Fibroblast of skin of left quadriceps (primary cell): ENCODE measurements at places on chromosomes 5 and 9.

- DNase-seq: no peak
These were observed 134.0 kb downstream of the SLC1A3 start for GRCh38 chr5:36740259-36740898.

DNA sequence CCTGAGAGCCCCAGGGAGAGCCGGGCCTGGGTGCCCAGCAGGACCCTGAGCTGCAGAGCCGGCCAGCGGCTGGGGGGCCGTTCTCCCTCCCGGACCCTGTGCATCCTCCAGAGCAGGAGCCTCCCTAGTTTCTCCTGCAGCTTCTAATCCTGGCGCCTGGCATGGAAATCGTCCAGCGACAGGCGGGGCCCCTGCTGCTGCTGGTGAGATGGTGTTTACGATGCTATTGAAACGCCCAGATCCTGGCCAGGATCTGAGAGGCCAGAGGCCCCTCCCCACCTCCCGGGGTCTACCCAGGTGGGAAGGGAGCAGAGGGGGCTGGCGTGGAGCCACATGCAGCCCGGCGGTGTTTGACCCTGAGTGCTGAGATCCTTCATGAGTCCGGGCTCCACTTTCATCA, 38.2 kb upstream of the CEP72 start:
- no peak for DNase-seq

DNA sequence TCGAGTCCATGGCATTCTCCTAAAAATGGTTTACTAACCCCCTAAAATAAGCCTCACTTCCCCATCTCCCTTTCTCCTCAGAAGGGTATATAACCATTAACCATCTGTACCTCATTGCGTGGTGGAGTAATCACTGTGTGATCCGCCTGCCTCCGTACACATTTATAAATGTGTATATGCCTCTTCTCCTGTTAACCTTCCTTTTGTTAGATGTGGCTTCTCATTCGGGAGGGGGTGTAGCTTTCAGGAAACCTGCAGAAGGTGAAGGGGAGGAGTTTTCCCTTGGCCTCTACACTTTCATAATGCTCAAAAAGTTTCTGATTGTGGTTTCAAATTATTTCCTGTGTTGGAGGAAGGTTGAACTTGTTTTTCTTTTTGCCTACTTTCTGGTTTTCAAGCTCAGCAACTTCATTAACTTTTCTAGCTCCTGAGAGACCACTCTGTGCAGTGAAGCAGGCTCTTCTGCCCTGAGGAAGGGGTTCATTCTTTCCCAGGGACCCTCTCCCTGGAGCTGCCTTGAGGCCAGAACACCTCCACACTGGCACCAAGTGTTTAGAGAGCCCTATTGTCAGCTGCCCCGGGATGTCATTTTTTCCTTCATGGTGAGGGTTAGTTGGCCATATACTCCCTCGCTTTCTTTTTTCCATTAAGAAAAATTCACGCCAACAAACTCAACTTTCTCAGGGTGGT, 46.9 kb downstream of the RASGRF2 start:
- no peak for DNase-seq

DNA sequence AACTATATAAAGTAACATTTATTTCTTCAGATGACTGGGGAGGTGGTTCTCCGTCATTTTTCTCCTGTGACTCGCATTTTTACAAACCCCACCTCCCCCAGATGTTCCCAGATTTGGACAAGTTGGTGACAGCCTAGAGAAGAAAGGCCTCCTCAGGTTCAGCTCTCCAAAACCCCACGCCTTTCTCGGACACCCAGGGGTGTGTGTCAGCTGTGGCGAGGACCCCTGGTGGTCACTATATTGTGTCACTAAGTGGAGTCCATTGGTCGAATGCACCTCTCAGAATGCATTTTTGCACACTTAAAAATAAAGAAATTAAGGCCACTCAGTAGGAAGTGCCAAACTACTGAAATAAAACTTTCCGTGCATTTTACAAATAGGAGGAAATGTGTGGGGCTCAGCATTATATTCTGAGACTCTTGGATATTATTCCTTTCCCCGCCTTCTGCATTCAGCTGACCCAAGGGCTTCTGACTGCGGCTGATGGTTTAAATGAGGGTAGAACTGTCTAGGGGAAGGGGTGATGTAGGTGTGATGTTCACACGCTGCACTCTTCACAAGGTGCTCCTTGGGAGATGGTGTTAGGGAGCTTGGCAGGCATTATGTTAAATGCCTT, 47.6 kb downstream of the ACO1 start:
- no peak for DNase-seq

- no peak for DNase-seq
These were observed 41.8 kb downstream of the CSF2 start for GRCh38 chr5:132115375-132115774.

GRCh38 chr5:100676817-100677631, 141.8 kb downstream of the FAM174A start:
- DNase-seq: peak; percentile 52

- no peak for DNase-seq
These were observed 38.5 kb upstream of the DEPDC1B start for GRCh38 chr5:60738461-60738860.

GRCh38 chr5:109038209-109038840, 290.6 kb downstream of the FER start:
- no peak for DNase-seq
